ENCODE measurements at places on chromosomes 11 and 22.

- DNase-seq, result no peak
Observed at GRCh38 chr22:20192293-20192971, 41.6 kb upstream of the CCDC188 start.

GRCh38 chr22:29782061-29782845 is 15.1 kb downstream of the UQCR10 start:
- DNase-seq, result peak; percentile 48

- DNase-seq, result no peak
Observed at GRCh38 chr11:120899720-120900119, 124.2 kb upstream of the TBCEL start.

DNA sequence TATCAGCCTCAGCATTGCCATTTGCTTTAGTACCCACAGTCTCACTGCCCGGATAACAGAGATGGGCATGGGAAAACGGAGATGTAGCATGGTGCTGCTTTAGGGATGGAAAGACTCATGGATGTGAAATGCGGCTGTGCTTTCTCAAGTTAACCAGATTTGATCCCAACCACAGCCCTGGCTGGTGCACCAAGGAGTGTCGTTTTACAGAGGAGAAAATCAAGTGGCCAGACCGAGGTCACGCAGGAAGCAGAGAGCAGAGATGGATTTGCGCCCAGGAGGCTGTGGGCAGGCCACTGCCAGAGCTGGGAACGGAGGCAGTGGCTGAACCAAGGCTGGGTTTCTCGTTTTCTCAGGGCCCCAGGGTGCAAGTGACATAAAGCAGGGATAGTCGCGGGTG is 9.0 kb downstream of the MB start:
- no peak for DNase-seq

DNA sequence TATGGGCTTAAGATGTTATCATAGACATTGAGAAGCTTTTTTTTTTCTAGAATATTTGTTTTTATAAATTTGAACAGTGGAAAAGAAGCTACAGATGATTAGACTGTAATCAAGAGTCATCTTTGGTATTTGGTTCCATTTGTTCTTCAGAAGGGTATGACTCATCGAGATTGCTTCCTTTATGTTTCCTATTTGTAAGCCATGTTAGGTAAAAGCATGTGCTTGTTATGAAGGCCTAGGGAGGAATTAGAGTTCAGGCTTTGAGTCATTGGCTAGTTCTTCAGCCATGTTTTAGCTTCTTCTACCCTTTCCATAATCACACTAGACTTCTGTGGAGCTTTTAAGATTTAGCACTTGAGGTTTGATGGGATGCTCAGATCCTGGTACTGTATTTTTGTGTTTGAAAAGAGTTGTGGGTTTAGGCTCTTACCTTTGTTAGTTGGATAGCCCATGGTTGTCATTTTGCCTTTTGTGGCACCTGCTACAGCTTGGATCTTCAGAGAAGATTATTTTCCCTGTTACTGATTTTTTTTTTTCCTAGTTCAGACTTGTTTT is 44.3 kb downstream of the POLD3 start:
- peak; percentile 12 for DNase-seq

Data from urothelium cell line (cell line).